Stimulated activated CD4-positive, alpha-beta T cell treated with anti-CD3 and anti-CD28 coated beads, Interleukin-15, amount 100 ng/mL, for 24 hours (primary cell): ENCODE measurements at places on chromosomes 3 and 15.
A peak's percentile ranks its signal among the peaks of the same experiment; 100 is the strongest.

- peak; percentile 7 for DNase-seq
Observed at GRCh38 chr3:94234177-94234788, 171.4 kb downstream of the NSUN3 start.

- no peak for DNase-seq
Observed at GRCh38 chr3:46936733-46937250, 39.8 kb downstream of the CCDC12 start.

GRCh38 chr3:127274200-127274760 is 13.6 kb downstream of the PRR20G start:
- no peak for DNase-seq

DNA sequence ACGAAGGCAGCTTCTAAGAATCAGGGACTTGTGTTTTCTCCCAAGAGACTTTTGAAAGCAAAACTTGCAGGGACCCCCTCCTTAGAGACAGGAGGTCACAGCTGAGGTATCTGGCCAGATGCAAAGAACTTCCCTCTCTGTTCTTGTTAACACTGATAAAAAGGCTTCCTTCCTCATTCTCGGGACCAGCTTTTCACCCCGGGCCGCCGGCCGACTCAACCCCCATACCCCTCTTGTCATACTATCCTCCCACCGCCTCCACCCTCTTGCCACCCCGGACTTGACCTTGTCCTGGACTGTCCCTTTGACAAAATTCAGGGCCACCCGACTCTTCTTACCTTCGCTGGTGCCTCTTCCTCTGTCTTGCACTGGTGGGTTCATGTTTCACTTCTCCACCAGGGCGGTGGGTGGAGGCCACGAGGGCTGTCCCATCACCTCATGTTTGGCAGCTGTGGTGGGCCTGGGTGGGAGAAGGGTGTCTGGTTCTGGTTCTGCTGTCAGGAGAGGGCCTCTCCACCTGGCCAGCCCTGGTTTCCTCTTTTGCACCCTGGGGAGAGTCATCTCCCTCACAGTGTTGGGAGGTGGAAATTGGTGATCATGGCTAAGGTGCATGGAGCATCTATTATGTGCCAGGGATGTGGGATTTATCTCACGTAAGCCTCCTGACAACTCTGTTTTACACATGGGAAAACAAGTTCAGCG is 32.5 kb downstream of the BHLHE40 start:
- DNase-seq: no peak

GRCh38 chr3:65322910-65323309 is 635.1 kb upstream of the ADAMTS9 start:
- no peak for DNase-seq

DNA sequence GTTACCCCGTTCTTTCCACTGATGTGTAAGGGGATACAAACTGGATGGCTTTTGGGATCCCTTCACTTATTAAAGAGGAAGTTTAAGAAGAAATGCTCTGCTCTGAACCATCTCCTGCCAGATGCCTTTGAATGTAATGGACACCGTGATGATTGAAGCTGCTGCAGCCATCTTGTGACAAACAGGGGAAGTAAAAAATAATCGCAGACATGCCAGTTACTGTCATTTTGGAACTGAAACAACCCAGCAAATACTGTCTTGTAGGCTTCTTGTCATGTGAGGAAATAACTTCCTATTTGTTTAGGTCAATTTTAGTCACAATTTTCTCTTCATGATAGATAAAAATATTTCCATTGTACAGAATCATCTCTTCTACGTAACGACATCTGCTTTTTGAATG is 224.0 kb downstream of the CHL1 start:
- no peak for DNase-seq

GRCh38 chr15:78621810-78622402 is 1.1 kb upstream of the CHRNA3 start:
- DNase-seq: no peak

- no peak for DNase-seq
Observed at GRCh38 chr3:16849795-16850194, 35.0 kb upstream of the PLCL2 start.

- DNase-seq: no peak
Observed at GRCh38 chr15:63982381-63982854, 63.9 kb downstream of the DAPK2 start.

GRCh38 chr3:54905920-54906319 is 21.9 kb downstream of the LRTM1 start:
- no peak for DNase-seq

GRCh38 chr3:153180860-153181372 is 18.9 kb downstream of the RAP2B start:
- no peak for DNase-seq

- no peak for DNase-seq
Observed at GRCh38 chr3:118433825-118434224, 600.8 kb downstream of the IGSF11 start.

GRCh38 chr3:169603661-169604060 is 59.9 kb downstream of the MECOM start:
- no peak for DNase-seq

- DNase-seq: no peak
Observed at GRCh38 chr3:124907957-124908356, 20.8 kb upstream of the ITGB5 start.

- no peak for DNase-seq
Observed at GRCh38 chr15:65949011-65949410, 79.7 kb downstream of the RAB11A start.

DNA sequence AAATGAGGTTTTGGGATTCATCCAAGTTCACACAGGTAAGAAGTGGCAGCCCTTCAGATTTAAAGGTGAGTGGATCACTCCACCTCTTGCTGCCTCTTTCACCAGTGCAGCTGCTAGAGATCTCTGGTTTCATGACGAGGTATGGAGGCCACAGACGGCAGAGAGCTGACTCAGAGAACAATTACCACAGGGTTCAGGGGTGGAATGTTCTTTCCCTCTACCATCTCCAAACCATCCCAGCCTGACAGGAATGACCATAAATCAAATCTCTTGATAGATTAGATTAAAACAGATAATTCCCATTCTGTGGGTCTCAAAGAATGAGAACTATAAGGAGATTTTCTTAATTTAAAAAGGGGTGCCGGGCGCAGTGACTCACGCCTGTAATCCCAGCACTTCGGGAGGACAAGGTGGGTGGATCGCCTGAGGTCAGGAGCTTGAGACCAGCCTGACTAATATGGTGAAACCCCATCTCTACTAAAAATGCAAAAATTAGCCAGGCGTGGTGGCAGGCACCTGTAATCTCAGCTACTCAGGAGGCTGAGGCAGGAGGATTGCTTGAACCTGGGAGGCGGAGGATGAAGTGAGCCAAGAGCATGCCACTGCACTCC is 174.2 kb upstream of the ATP11B start:
- no peak for DNase-seq

GRCh38 chr15:84818261-84819131 is 1.3 kb downstream of the ALPK3 start:
- DNase-seq: peak; percentile 27

GRCh38 chr15:101063891-101064794 is 145.0 kb downstream of the LRRK1 start:
- DNase-seq: no peak

GRCh38 chr3:193686665-193687483 is 93.9 kb downstream of the OPA1 start:
- DNase-seq: no peak

DNA sequence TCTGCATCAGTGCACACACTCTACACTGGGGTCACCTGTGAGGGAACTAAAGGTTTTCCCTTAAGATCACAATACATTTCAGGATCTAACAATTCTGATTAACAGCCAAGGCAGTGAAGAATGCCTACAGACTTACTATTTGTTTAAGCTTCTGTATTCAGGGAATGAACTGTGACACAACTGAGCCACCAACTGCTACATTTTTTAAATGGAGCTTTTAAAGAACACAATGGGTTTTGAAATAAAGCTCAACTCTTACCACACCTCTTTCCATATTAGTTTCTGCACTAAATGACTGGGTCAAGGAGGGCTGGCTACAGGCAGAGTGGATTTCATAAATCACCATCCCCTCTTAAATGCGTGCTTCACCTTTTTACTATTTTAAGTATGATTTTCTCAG is 100.2 kb downstream of the TMCC1 start:
- DNase-seq: no peak

GRCh38 chr3:154177406-154177805 is 56.2 kb downstream of the ARHGEF26 start:
- no peak for DNase-seq

- no peak for DNase-seq
Observed at GRCh38 chr15:58732625-58733363, 16.7 kb downstream of the ADAM10 start.

DNA sequence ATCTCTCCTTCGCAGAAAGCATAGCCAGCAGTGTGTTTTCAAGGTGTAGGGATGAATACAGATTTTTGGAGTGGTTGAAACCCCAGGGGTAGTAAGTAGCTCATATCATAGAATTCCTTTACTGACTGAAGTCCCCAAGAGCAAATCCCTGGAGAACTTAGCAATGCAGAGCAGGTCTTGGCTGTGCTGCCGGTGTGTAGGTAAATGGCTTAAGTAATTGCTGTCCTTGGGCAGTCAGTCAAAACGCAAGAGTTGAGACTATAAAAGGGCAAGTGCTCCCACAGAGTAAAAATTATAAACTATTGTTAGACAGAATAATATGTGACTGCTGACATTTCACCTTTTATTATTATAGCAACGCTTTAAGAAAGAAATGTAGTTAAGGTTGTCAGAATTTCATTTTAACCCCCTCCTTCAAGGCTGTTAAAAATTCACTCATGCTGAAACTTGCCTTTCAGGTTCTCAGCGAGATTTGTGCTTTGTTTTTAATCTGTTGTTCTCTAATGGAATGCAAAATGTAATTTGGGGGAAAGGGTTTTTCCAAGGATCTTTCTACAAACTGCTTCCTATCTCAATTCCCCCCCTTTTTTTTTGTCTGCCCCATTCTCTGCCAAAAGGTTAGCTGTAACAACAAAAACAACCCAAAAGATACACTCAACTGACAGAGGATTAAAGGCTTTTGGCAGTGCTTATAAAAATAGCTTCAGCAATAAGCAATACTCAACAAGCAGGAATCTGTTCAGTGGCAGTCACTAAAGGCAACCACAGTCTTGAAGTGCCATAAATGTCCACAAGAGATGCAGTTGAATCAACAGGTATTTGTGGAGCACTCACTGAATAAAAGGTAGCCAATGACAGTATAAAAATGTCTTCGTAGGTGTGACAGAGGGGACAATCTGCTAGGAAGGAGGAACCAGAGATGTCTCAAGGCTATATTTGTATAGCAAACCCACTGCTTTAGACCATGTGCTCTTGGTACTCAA is 105.3 kb downstream of the THRB start:
- no peak for DNase-seq

DNA sequence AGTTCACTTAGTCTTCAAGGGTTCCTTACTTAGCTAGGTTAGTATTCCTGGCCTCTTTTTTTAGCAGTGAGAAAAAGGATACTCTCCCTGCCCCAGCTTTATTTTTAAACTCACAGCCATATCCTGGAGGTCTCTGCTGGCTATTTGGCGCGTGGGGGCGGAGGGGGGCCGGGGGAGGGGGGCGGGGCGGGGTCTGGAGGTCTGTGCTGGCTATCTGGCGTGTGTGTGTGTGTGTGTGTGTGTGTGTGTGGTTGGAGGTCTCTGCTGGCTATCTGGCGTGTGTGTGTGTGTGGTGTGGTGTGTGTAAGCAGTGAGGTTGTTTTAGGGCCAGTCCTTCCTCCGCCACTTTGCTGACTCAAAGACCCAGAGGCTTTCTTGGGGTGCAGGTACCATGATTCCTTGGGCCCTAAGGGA is 579 bp upstream of the PLAAT1 start:
- no peak for DNase-seq

GRCh38 chr3:187871204-187871591 is 125.9 kb upstream of the BCL6 start:
- DNase-seq: no peak

DNA sequence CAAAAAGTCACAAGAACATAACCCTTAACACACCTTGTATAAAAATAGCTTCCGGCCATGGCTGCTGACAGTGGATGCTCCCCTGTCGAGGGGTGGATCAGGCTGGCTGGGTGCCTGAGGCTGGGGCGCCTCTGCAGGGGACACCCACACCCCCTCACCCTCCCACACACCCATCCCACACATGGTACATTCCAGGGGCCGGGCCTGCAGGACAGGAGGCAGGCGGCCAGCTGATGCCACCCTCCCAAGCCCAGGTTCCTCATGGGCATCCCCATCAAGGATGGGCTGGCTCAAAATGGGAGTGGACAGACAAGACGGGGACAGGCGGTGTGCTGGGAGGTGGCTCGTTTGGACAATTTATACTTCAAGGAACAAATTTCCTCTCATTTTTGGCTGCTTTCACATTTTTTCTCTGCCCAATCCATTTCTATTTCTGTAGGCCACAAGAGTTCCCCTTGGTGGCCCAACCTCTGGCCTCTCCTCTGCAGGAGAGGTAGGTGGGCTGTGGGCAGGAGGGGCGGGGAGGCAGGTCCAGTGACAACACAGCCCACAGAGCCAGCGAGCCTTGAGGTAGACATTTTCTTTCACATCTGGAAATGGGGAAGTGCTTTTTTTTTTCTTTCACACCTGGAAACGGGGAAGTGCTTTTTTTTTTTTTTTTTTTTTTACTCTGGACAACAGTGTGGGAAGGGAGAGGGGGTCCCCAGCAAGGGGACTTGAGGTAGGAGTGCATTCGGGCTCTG is 23.3 kb downstream of the RNU5B-1 start:
- DNase-seq: no peak

- no peak for DNase-seq
Observed at GRCh38 chr3:58474967-58475578, 16.8 kb upstream of the KCTD6 start.

- DNase-seq: no peak
Observed at GRCh38 chr3:7393944-7394605, 533.2 kb downstream of the GRM7 start.

- DNase-seq: peak; percentile 11
Observed at GRCh38 chr3:122350814-122351418, 25.9 kb downstream of the CSTA start.

- no peak for DNase-seq
Observed at GRCh38 chr15:55619783-55620182, 31.6 kb upstream of the PYGO1 start.

- DNase-seq: no peak
Observed at GRCh38 chr3:50155891-50156290, 767 bp downstream of the SEMA3F start.
